Stomach (tissue), 19 donors: ENCODE measurements at places on chromosomes 5 and 9. TPM values are rescaled to one million over a fixed set of nuclear protein-coding genes. Genes with fewer than 3 reads are reported as not detected.

Gene GLRA1
- not detected for total RNA-seq

DNA sequence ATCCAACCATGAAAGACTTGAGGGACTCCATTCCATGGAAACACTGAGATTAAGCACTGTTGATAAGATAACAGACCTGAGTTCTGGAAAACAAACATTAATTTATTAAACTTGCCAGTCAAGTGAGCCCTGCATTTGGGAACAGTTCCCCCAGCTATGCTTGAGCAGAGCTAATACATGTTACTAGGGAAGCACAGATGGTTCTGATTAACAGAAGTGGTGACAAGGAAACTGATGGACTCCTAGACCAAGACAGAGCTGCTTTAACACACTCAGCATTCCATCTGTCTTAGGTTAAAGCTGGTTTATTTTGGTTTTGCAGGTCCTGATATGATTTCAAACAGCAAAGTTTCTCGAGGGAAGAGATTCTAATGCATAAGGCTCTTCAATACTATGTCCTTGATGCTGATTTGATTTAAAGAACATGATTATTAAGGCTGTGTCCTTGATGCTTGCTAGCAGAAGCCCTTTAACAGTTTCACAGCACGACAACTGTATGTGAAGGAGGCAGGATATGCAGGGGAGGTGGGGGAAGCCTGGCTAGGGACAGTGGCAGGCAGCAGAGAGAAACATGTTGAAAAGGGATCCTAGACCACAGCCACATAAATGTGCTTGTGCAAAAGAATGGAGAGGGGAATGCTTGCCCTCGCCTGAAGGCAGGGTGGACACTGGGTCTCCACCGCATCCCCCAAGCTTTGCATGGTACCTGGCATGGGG lies 66.2 kb downstream of the ACTBL2 start:
- H3K27me3 ChIP-seq, result no peaks in the 10 kb centered on the region
- no peak overlapping the region for H3K27ac ChIP-seq
- DNase-seq, result no peak
- no peaks in the 10 kb centered on the region for H3K36me3 ChIP-seq
- peaks cover 9% of the 10 kb centered on the region for H3K4me1 ChIP-seq

Gene DYNC2I2
- 22.9 TPM for total RNA-seq

DNA sequence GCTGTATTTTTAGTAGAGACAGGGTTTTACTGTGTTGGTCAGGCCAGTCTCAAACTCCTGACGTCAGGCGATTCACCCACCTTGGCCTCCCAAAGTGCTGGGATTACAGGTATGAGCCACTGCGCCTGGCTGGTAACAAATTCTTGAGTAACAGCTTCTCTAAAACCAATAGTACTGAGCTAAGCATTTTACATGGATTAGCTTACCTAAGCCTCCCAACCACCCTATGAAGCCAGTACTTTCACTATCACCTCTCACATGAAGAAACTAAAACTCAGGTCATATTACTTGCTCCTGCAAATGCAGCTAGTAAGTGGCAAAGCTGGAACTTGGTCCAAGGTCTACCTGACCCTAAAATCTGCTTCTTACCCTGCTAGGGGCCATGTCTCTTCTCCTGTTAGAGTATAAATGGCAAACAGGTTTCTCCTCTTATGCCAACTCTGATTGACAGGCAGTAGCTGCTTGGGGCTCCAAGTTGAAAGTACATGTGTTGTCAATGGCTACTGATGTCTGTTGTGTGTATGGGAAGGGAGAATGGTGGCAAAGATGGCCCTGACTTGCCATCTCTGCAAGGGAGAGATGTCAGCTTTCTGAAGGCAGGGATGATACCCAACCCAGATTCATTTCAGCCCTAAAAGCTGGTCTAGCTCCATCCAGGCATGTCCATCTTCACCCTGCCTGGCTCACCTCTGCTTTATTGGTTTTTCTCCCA lies 4.0 kb downstream of the PHF19 start:
- H3K27me3 ChIP-seq, result no peaks in the 10 kb centered on the region
- H3K4me3 ChIP-seq, result no peak overlapping the region
- peaks cover 3% of the 10 kb centered on the region for H3K36me3 ChIP-seq
- no peak overlapping the region for H3K27ac ChIP-seq
- DNase-seq, result no peak
- H3K4me1 ChIP-seq, result peaks cover 15% of the 10 kb centered on the region

Gene PCDHGA11
- total RNA-seq, result 1.3 TPM
